Aorta (tissue), 5 donors: ENCODE measurements at places on chromosomes 16 and 17. TPM values are rescaled to one million over a fixed set of nuclear protein-coding genes. Genes with fewer than 3 reads are reported as not detected.

DNA sequence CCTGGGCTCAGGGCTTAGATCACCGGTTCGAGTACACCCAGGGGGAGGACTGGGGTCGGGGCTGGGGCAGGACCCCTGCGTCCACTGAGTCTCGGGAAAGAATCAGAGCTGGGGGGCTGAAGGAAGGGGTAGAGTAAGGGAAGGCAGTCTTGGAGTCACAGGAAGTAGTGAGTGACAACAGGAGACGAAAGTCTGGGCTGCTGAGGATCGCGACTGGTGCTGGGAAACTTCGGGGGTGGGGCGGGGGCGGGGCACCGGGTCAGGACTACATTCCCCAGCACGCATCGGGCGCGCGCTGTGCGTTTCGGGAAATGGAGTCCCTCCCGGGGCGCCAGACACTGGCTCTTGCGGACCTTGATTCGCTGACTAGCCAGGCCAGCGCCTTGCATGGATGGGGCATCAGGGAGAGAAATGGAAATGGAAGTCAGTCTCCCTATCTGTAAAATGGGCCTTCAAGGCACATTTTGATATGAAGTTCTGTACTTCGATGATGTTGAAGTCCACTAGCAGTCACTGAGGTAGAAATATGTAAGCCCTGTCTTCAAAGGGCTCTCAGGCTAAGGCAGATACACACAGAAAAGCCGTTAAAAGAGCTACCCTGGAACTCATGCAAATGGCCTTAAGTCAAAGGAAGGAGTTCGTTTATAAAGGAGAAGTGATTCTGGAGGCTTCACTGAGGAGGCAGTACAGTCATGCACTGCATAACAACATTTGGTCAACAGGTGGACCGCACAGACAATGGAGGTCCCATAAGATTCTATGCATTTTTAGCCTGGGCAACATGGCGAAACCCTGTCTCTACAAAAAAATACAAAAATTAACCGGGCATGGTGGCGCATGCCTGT lies 697 bp downstream of the CTF1 start:
- H3K27me3 ChIP-seq, result no peaks in the 10 kb centered on the region
- H3K27ac ChIP-seq, result peak overlapping the region; percentile 46
- no peaks in the 10 kb centered on the region for H3K4me1 ChIP-seq
- peak overlapping the region; percentile 67 for H3K4me3 ChIP-seq
- peak; percentile 96 for DNase-seq

DNA sequence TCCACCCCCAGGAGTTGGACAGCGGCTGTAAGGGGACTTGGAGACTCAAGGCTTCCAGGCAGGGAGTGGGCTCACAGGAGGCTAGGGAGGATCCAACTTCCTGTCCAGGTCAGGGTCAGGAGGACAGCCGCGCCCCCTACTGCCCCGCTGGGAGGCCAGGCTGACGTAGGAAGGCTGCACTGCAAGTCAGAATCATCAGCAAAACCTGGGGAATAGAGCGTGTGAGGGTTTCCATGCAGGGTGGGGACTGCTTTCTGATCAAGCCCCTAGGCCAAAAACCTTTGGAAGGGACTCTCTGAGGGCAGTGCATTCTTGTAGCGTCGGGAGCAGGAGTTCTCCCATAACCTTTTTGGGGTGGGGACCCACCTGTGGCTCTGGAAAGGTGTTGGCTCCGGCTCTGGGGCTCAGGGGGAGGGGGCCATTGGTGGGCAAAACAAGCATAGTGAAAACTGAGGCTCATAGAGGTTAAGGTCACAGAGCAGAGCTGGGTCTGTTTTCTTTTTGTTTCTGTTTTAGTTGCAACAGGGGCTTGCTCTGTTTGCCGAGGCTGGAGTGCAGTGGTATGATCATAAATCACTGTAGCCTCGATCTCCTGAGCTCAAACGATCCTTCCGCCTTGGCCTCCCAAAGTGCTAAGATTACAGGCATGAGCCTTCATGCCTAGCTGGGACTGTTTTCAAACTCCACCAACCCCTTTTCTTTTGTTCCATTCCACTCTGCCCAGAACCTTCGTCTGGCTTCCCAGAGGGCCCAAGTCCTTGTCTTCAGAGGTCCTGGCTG lies 22.1 kb downstream of the RAI1 start:
- no peak overlapping the region for H3K4me3 ChIP-seq
- H3K4me1 ChIP-seq, result no peaks in the 10 kb centered on the region
- DNase-seq, result no peak
- no peaks in the 10 kb centered on the region for H3K27me3 ChIP-seq
- H3K27ac ChIP-seq, result no peak overlapping the region
- H3K36me3 ChIP-seq, result no peaks in the 10 kb centered on the region

The LGALS9B gene
- not detected for total RNA-seq

The KRTAP4-9 gene
- total RNA-seq, result not detected

The PTX4 gene
- total RNA-seq, result 0.33 TPM
